Left ventricle myocardium superior (tissue), 1 donor: ENCODE measurements at places on chromosomes 6 and 20. TPM values are rescaled to one million over a fixed set of nuclear protein-coding genes. Genes with fewer than 3 reads are reported as not detected.

- DNase-seq: peak; percentile 78
These were observed 8.9 kb downstream of the VSTM2L start for GRCh38 chr20:37911838-37912281.

DNA sequence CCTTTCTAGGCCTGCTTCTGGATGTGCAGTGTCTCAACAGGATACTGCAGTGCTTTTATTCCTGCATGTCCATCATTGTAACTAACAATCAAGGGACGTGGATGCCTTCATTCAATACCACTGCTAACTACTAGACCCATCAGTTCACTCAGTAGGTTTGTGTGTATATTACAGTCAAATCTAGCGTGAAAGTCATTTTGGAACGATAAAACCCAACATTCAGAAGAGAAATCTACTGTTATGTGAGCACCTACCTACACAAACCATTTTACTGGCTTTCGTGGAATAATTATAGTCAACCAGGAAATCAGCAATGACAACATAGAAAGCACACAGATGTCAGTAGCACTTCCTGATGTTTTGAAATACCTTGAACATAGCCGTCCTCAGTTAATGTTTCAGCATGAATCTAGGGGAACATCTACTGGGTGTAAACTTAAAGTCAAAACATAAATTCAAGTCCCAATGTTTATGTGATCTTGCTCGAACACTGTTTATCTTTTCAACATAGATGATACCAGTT lies 270.6 kb downstream of the FARS2 start:
- no peak for DNase-seq

DNA sequence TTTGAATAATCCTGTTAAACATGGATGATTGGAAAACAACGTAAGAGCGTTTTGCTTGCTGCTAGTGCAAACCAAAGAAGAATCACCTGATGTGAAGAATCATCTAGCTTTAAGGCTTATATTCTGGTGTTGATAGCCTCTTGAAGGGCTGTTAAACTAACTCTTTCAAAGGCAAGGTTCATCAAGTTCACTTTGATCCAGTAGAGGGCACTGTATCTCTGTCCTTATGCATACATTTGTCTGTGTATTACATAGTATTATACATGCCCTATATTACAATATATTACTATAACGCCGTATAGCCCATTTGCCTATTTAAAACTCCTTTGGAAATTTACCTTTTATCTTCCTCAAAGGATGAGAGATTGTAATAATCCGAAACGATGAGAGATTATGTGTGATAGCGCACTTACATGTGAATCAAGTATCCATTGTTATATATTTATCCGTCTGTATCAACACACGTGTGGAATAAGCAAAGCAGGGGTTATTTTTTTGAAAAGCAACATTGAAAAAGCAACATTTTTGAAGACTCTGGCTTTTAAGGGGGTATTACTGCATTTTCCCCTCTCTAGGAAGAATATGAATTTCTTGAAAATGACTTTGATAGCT lies 50.8 kb upstream of the NRN1 start:
- DNase-seq: no peak

The GPX5 gene
- not detected for total RNA-seq

The MRPS26 gene
- 57.5 TPM for total RNA-seq

- DNase-seq: no peak
These were observed 245.3 kb downstream of the TBXT start for GRCh38 chr6:165922309-165922794.

- no peak for DNase-seq
These were observed 21.1 kb downstream of the BCL2L1 start for GRCh38 chr20:31701591-31701990.

GRCh38 chr6:159149641-159150040 lies 19.6 kb upstream of the FNDC1 start:
- no peak for DNase-seq

The JPH2 gene
- 182 TPM for total RNA-seq

DNA sequence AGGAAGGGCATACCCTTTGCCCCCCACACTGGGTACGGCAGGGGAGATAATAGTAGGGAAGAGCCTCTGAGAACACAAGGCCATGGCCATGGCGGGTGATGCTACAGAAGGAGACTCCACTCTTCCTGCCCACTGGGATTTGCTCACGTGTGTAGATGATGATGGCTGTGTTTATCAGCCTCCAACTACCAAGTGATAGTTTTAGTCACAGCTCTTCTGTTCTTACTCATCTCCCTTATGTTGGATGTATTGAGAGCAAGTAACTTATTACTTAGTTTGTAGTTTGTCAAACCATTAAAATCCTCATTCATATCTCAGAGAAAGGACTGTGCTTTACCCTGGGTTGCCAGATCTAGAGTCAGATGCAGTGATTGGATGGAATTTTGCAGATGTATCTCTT lies 66.0 kb downstream of the CDH26 start:
- no peak for DNase-seq

The TRIM10 gene
- total RNA-seq: not detected

The CALHM5 gene
- 2.4 TPM for total RNA-seq

DNA sequence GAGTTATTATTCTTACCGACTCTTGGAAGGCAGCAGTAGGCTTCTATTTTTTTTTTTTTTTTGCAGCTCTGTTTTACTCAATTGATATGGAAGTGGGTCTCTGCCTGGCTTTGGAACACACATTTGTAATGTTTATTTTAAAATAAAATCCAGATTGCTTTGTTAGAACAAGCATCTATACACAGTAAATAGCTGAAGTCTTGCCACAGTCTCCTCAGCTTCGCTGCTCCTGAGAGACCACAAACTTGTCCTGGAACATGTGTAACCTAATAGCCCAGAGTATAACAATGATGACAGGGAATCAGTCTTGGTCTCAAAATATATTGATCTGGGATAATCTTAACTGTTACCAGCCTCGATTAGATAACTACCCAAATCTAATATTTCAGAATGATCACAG lies 299.8 kb upstream of the NOX3 start:
- no peak for DNase-seq

DNA sequence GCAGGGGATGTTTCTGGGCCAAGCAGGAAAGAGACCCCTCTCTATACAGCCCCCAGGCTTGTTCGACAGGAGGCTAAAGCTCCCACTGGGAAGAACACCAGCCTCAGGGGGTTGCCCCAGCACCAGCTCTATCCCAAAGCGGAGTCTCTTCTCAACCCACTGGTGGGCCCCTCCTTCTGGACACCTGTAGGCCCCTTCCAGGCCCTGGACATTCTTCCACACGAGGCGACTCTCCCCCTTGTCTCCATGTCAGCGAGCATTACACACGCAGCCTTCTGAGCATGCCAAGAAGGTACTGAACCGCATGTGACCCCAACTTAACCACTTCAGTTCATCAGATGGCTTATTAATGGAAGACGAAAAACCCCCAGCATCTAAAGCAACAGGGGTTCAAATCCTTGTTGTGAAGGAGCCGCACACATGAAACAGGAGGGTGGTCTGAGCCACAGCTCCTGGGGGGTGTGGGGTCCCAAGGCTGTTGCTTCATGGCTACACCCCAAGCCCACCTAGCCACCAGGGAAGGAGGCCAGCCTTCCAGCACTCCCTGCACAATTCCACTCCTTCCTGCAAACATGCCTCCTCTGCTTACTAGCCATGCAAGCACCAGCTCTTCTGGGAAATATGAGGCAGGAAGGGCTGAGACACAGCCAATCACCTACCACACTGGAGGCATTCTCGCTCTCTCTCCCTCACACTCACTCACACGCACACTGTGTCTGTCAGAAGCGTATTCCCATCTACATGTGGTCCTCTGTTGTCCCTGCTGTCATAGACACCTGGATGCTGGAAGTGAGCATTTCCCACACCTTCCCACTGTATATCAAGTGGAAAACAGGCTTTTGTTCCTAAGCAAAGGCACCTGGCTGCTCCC lies 104.5 kb downstream of the NOL4L start:
- DNase-seq: no peak

The TRIM40 gene
- not detected for total RNA-seq

The CST4 gene
- not detected for total RNA-seq

The SLC12A5 gene
- 1.3 TPM for total RNA-seq

DNA sequence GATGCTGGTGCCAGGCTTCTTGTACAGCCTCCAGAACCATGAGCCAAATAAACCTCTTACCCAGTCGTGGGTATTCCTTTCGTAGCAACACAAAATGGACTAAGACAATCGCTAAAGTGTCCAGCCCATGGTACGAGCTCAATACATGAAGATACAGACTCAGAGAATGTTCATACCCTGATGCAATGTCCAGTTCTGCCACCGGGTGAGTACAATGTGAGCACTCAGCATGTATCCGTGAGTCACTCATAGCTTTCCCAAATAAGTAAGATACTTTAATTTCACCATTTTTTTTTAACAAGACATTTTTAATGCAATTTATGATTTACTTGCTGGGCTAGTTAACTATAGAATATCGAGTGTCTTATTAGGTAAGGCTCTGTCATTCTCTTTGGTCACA lies 26.7 kb upstream of the PDE10A start:
- DNase-seq: no peak

DNA sequence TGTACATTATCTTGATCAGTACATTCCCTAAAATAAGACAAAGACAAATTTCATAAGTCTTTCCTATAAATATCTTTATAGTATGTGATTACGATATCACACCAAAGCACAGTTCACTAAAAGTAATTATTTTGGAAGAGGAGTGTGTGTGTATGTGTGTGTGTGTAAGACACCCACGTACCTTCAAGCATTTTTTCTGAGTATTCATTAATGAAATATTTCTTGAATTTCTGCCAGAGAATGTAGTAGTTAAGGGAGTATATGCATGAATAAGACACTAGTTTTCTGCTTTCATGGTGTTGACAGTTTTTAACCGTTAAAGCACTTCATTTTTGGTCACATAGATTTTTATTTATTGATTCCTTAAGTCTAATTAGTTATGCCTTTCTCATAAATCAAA lies 36.8 kb downstream of the MANEA start:
- DNase-seq: no peak

The CTSA gene
- total RNA-seq: 123 TPM

DNA sequence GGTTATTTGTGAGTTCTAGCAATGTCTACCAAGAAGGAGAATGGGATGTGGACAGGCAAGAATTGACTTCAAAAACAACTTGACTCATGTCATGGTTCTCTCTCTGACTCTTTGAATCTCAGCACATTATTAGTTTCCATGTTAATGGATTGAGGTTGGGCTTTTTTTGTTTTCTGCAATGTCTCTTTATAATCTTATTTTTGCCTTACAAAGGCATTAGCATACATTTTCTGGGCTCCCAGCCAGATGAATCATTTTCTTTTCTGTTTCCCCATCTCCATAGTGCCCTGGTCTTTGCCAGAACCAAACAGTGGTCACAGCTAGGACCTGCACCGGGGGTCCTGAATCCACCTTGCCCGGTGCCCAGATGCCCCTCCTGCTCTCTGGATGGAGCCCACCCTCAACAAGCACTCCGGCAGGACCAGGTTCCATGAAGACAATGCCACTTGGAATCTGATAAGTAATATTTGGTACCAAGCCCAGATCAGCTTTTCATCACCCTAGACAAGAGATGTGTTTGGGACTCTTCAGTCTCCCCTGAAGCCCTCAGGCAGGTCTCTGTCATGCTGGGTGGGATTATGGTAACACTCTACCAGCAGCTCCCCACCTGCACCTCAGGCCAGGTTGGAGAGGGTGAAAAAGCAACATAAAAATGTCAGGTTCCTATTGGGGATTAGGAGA lies 266.7 kb upstream of the SULF2 start:
- DNase-seq: no peak

DNA sequence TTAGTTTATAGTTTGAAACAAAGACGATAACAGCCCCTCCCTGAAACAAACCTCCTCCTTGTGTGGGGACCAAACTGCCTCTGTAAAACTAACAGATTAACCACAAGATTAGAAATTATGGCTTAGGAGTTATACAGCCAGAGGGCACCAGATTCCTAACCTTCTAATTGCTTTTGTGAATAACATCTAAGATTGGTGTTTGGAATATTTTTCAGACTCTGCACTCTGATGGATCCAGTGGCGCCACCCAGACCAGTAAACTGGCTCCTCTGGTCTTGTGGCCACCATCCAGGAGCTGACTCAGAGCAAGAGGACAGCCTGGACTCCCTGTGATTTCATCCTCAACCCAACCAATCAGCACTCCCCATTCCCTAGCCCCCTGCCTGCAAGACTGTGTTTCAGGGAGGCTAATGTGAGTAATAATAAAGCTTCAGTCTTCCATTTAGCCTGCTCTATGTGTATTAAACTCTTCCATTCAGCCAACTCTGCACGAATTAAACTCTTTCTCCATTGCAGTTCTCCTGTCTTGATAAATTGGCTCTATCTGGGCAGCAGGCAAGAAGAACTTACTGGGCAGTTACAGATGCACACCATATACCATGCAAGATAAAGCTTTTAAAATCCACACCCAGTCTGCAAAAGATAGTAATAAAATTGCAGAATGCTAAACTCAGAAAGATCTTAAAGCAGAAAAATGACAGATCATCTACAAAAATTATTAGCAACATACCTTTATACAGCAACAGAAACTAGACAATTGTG lies 58.5 kb upstream of the SLC22A16 start:
- DNase-seq: no peak

The PKIB gene
- total RNA-seq: 0.35 TPM

DNA sequence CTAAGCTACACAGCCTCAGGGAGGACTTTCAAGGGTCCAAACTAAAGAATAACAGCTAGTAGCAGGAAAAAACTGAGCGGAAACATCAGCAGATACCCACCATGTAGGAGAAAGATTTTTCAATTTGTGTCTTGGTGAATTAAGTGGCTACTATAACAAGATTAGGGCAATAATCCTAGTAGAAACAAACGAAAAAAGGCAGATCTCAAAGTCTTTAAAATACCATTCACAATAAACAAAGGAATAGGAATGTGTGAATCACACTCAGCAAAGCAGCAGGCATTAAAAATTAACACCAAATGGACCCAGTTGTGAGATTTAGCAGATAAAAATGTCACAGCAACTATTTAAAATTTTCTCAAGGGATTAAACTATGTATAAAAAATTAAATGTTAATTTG lies 761.2 kb downstream of the TENT5A start:
- DNase-seq: no peak

DNA sequence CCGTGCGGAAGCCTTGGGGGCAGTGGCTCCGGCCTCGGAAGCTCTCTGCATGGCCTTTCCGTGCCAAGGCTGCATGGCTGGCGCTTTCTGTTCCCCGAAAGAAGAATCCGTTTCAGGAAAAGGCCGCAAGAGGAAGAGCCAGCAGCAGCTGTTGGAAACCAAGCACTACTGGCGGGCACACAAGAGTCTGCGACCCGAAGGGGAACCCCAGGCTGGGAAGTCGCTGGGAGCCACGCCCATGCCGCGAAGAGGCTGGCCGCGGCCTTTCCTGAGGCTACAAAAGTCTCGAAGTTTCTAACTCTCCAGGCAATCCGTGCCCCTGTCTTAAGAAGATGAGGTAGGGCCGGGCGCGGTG lies at the start of gene CGAS:
Gene CGAS (minus strand): TSS at position 191 of the 355 bp plus-strand sequence. CDS start 116 bp downstream, at position 75.
- DNase-seq: peak; percentile 87

The RPS18 gene
- total RNA-seq: 931 TPM

- DNase-seq: no peak
These were observed 12.4 kb upstream of the CPNE5 start for GRCh38 chr6:36851626-36852025.

DNA sequence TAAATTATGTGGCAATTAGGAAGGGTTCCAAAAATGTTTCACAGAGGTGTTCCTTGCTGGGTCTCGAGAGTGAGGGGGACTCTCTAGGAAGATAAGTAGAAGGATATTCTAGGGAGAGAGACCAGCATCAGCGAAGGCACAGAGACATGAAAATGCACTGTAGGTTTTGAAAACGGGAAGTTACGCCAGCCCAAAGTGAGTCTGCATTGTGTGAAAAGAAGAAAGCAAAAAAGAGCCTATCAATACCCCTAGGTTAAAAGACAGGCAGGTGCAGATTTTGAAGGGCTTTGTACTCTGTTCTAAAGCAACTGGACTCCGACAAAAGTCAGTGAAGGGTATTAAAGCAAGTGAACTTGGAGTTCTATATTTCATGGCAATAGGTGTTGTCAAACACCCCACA lies 25.7 kb upstream of the MRAP2 start:
- DNase-seq: no peak
